Stimulated activated CD8-positive, alpha-beta memory T cell treated with anti-CD3 and anti-CD28 coated beads, Interleukin-4, amount 100 ng/mL, for 4 hours (primary cell): ENCODE measurements at places on chromosomes 7 and 10.

- DNase-seq: no peak
Observed at GRCh38 chr7:139075871-139076686, 33.4 kb downstream of the ZC3HAV1 start.

GRCh38 chr7:157436076-157436475 lies 99.3 kb downstream of the DNAJB6 start:
- no peak for DNase-seq

DNA sequence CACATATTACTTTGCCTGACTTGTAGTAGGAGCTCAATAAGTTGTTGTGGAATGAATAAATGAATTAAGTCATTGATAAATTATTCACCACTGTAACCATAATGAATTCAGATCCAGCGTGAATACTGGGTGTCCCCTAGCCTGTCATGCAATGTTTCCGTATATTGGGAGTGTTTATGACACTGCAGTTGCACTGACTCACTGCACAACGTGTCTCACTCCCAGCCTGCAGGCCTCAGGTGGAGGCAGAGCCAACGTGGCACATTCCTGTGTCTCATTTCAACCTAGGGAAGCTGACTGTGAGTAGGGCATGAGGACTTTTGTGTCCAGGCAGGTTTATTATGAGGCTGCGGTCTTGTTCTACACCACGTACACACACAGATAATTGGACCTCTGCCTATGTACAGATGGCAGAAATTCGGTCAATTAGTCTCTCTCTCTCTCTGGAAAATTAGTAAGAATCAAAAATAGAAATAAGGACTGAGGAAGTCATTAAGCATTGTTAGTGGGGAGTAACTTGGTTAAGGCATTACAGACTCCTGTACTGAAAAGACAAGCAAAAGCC lies 299.1 kb upstream of the IGFBP3 start:
- DNase-seq: no peak

- no peak for DNase-seq
Observed at GRCh38 chr7:100823534-100823933, 3.8 kb downstream of the EPHB4 start.

GRCh38 chr7:31679574-31680305 lies 7.3 kb upstream of the PPP1R17 start:
- no peak for DNase-seq

GRCh38 chr10:50951365-50951764 lies 65.9 kb upstream of the A1CF start:
- DNase-seq: no peak

DNA sequence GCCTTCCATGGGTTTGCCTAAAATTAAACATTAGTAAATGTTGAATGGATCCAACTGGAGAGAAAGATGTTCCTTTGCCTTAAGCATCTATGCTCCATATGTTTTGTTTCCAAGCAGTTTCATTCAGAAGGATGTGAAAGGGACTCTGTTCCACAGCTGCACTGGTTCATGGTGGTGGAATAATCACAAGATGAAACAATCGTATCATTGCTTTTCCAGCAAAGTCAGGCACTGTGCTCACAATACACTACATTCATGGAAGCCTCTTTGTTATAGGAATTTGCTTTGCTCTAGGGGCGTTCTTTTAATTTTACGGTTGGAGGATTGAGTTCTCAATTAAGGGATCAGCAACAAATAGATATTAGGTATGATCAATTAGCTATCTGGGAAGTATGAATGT lies 33.8 kb downstream of the RAMP3 start:
- DNase-seq: no peak

- DNase-seq: no peak
Observed at GRCh38 chr7:98998821-98999725, 120.7 kb downstream of the TRRAP start.

DNA sequence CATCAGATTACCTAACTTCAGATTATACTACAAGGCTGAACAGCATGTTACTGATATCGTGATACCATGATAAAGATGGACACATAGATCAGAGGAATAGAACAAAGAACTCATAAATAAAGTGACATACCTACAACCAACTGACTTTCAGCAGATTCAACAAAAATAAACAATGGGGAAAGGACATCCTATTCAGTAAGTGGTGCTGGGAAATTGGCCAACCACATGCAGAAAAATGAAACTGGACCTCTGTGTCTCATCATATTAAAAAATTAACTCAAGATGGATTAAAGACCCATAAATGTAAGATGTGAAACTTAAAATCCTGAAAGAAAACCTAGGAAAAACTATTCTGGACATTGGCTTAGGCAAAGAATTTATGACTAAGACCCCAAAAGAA lies 158.6 kb downstream of the ZEB1 start:
- DNase-seq: no peak

GRCh38 chr7:12256090-12256489 lies 45.0 kb downstream of the TMEM106B start:
- no peak for DNase-seq
